ENCODE measurements at places on chromosomes 3 and 15.
A peak's percentile ranks its signal among the peaks of the same experiment; 100 is the strongest.

DNA sequence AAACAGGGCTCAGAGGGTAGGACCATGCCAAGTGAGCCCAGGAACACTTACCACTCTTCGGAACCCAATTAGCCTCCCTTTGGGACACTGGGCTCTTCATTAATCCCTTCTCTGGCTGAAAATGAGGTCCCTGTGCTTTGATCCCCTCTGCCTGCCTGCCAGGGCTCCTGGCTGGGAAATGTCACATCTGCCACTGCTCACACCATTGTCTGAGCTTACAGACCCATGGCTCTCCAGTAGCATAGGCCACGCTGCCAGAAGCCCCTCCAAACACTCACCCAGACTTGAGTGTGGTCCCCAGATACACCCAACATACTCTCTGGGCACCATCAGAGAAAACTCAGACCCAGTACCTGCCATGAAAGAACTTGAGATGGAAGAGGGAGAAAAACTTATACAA lies 287.3 kb downstream of the XXYLT1 start:
- DNase-seq = no peak

- no peak for DNase-seq
Measured at GRCh38 chr3:156837115-156837514, 11.0 kb downstream of the LEKR1 start.

DNA sequence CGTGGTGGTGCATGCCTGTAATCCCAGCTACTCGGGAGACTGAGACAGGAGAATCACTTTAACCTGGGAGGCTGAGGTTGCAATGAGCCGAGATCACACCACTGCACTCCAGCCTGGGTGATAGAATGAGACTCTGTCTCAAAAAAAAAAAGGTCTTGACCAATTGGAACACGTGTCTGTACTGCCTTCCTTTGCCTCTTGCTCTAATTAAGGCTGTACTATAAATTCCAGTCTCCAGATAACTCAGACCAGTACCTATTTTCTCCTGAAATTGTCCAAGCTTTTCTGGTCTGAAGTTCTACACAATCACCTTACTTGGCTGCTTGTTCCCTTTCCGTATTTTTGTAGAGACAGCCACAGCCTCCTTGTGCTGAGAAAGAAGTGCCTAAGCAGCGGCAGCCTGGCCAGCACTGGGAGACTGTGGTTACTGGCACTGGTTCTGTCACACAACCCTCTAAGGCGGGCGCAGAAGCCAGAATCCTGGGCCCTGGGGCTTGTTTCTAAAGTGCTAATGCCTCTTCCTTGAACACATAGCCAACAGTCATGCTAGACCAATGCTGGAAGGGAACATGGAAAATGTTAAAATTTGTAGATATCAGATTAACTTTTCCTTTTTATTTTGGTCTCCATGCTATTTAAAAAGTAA lies 6.2 kb upstream of the CEP70 start:
- DNase-seq = no peak

DNA sequence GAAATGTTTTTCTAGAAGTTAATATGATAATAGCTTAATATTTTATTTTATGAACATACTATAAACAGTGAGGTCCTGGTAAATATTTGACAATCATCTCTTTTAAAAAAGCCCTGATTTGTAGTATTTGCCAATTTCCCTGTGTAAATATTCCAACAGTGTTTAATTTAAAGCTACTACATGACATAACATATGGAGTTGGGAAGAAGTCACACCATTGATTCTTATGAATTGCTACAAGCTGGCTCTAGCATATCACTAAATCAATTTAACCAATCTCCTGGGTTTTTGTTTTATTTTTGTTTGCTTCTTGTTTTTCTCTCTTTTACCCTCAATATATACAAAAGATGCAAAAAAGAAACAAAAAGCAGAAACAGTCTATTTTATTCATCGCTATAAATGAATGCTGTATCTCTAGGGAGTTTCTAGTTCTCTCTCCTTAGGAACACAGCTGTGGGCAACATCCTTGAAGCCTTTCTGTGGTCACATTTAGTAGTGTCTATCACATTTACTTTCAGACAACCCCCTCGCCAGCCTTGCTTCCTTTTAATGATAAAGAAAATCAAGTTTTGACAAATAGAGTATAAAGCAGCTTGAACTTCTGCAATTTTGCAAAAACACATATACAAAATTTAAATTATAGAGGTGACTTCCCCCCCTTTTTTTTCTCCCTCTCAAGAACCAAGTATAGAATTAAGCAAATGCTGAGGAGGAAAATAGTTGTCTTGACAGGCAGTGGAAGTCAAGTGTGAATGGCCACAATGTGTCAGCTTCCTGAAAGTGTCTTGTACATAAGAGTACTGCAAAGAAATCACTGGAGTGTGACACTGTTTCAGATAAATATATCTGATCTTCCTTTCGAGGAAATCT lies 21.4 kb downstream of the CCR1 start:
- no peak for DNase-seq

- peak; percentile 43 for DNase-seq
Measured at GRCh38 chr3:42653560-42654330, at the start of gene ZBTB47. Gene ZBTB47 (plus strand): TSS chr3:42653697. CDS start chr3:42658356, 4,659 bp downstream.

DNA sequence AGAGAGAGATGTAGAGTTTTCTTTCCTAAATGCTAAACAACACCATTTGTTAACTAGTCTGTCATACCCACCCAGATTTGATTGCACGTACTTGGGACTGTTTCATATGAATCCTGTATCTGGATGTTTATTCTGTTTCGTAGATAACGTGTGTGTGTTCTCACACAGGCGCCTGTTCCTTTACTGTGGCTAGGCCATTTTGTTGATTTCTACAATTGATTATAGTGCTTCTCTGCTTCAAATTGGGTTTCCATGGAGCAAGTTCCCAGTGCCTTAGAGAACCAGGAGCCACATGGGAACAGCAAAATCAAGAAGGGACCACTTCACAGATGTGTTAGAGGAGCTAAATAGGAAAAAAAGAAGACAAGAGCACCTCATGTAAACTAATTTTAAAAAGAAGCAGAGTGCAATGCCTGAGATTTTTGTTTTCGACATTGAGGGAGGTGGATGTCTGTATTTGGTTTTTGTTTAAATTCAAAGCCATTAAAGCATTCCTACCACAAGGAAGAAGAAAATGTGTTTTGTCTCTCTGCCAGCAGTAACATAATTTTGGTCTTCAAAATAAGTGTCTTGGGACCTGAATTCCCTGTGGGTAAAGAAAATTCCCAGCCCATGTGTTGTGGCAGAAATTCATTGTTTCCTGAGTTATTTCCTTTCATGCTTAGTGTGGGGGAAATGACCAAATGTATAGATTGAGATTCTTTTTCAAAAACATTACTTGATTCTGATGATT lies 424.0 kb upstream of the C2CD4B start:
- DNase-seq = no peak

DNA sequence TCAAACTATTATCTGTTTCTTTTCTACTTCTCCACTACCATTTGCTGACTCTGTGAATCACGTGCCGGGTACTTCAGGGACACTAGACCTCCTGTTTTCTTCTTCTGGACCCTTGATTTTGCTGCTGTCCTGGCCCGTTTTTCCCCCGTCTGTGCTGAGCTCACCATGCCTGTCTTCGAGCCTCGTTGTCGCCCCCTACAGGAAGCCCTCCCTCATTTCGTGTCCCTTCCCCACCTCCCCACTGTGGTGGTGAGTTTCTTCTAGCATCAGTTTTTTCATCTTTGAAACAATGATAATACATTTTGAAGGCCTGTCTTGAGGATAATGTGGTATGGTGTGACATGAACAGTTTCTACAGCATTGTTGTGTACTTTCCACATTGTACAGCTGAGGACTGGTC lies 12.8 kb downstream of the GABRG3 start:
- no peak for DNase-seq

DNA sequence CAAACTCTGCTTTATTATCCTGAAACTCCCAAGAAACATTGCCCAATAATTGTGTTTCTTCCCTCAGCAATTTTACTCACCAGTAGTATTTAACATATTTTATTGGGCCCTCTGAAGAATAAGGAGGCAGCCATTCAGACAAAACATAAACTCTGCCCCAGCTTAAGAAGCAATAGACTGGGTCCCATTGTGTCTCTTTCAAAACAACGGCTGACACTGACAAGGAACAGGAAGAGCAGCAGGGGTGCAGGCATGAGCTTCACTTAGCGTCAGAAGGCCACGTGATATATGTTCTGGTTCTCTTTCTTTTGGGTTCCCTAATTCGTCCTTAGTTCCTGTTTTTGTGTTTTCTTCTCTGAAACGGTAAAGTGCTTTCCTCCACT lies 242.3 kb downstream of the FHIT start:
- no peak for DNase-seq

- no peak for DNase-seq
Measured at GRCh38 chr15:88748651-88749050, 54.6 kb upstream of the ACAN start.

GRCh38 chr3:53777468-53777867 lies 68.8 kb downstream of the CHDH start:
- DNase-seq = no peak

DNA sequence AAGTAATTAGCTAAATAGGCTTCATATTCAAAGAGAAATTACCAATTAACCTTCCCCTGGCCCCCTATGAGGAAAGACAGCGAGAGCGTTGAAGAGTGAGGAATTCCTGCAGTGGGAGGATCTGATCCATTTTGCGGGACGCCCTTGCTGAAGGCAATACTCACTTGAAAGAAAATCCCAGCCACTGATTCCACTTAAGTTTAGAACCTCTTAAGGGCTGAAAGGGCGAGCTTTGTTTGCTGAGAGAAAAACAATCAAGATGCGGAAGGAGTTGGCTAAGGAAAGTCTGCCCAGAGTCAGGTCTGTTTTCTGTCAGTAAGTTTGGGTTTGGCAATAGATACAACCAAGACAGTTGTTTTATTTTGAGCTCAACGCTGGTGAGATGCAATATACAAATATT lies 102.8 kb upstream of the GBE1 start:
- DNase-seq = no peak

DNA sequence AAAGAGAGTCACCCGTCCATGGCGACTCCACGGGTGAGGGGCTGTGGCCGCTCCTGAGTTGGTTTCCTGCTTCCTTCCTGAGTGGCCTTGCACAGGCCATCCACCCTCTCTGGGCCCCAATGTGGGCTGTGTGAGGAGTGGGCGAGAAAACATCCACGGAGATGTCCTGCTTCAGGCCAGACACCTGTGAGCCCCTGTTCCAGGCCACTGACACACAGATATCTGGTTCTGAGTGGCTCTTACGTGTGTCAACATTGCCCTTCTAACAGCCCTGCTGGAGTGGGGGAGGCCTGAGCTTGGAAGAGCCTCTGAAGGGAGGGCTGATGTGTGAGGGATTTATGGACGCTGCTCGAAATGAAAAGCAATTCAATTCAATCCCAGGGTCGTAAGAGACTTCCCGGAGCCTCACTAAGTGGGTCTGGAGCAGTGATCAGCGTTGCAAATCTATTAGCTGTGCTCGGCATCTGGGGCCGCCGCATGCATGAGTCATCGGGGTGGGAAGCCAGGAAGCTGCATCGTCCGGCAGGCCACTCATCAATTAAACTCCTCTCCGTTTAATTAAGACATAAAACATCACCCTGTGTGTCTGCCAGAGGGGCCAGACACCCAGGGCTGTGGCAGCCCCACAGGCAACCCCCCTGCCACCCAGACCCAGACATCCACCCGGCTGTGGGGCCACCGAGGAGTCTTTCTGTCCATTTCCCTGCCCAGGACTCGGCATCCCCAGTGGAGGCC lies 20.0 kb upstream of the PRR23E start:
- DNase-seq = peak; percentile 27

GRCh38 chr3:55483196-55484095 lies 3.7 kb downstream of the WNT5A start:
- no peak for DNase-seq

DNA sequence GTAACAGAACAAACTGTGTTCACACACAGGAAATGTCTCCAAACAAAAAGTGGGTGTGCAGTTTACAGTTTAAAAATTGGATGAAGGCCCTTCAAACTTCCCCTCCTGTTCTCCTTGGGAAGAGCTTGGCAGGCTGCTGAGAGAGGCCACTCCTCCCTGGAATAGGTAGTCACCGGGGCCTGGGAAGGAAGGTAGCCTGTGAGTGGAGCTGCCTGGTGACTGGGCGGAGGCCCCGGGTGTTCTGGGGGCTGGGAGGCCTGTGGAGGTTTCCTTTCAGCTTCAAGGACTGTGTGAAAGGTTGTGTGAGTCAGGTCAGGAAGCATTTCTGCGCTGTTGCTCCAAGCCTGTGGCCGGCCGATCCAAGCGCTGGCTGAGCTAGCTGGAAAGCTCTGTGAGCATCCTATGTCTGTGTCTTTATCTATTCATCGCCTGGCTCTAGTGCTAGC lies 14.1 kb downstream of the SLCO3A1 start:
- no peak for DNase-seq

GRCh38 chr15:90031231-90031791 lies 30.2 kb downstream of the ZNF710 start:
- no peak for DNase-seq

DNA sequence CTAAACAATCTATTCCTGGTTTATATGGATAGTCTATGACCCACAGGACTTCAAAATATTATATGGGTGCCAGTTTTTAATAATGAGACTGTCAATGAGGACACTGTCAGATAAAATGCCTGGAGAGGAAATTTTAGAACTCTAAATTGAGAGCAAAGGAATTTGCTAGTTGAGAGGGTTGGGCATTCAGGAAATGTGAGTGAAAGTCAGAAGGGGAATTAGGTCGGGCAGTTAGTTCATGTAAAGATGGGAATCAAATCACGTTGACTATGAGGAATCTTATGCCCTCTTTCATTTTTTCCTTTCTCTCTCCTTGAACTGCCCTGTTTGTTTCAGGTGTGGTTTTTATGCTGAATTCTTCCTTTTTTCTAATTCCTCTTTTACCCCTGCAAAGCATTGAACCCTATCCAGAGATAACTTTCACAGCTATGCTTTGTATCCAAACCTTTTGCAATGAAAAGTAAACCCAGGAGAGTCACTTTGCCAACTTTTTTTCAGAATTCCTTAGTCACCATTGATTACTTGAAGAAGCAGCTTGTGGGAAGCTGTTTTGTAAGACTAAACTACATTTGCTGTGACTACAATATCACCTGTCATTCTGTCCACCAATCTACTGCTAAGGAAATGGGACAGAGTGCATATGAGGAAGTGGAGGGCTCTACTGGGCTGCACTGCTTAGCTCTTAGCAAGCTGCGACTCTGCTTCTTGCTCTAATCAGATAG lies 27.8 kb downstream of the CHP1 start:
- DNase-seq = no peak

- DNase-seq = no peak
Measured at GRCh38 chr3:98920166-98920565, 18.7 kb upstream of the DCBLD2 start.

- no peak for DNase-seq
Measured at GRCh38 chr3:190326361-190326760, 4.1 kb upstream of the CLDN1 start.

DNA sequence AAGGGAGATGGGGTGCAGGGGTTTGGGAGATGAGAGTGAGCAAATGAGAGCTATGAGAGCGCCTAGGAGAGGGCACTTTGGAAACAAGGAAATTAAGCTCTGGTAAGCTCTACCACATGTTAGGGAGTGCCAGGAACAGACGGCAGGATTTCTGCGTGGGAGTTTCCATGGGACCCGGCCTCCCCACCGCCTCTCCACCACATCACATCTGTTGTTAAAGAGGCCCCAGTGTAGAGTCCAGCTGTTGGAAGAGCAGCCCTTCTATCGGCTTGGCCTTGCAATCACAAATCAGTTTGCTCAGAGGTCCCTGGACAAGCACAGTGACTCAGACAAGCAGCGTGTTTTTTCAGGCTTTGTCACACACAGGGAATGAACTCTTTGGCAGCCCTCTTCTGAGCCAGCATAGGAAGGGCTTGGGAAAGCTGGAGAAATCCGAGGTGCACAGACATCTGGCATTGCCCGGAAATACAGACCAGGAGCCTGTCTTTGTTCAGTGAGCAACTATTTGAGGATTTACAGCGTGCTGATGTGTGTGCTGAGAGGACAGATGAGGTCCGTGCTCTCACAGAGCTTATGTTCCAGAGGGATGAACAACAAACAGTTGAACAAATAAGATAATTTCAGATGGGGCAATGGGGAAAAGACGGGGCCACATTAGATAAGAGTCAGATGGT lies 370.6 kb upstream of the PROK2 start:
- DNase-seq = no peak
